Psoas muscle (tissue), 8 donors: ENCODE measurements at places on chromosomes 3 and 15. TPM values are rescaled to one million over a fixed set of nuclear protein-coding genes. Genes with fewer than 3 reads are reported as not detected.
A peak's percentile ranks its signal among the peaks of the same experiment; 100 is the strongest.

- no peak for DNase-seq
Observed at GRCh38 chr3:128281461-128282367, 128.4 kb downstream of the EEFSEC start.

The TMC3 gene
- not detected for total RNA-seq

The FETUB gene
- total RNA-seq = not detected

- DNase-seq = no peak
Observed at GRCh38 chr15:60626051-60626450, 147.1 kb upstream of the ICE2 start.

The CILP gene
- total RNA-seq = 18.1 TPM

GRCh38 chr15:69390575-69390974 lies 23.6 kb upstream of the KIF23 start:
- no peak for DNase-seq

The ARHGAP31 gene
- total RNA-seq = 7.7 TPM

DNA sequence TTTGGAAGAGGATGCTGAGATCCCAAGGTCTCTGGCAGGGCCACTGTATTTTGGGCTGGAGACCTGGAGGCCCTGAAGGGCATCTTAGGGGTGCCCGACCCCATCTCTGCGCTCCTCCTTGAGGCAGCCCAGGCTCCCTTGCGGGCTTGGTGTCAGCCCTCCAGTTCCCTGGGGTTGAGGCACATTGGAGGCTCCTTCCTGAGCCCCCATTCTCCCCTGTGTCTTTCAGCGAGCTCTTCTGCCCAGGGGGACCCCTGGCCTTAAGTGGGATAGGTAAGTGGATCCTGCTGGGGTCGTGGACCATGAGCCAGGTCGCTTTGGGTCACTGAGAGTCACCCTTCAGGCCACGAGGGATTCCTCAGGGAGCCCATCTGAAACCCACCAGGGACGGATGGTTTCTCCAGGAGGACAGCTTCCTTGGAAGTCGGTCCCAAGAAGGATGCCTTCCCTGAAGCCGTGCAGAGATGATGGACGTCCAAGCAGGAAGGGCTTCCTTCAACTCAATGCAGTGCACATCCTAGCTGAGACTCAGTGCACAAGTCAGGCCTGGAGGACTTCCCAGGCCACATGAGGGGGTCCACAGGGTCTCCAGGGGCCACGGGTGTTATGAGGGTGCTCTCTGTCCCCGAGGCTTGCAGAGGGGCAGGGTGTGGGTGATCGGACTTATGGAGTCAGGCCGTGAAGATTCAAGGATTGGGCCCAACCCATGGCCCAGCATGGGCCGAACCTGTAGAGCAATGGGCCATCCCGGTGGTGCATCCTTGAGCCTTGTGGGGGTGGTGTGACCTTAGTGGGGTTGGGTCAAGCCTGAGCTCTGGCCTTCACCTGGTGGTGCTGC lies 224.3 kb downstream of the SNRPN start:
- peak; percentile 2 for DNase-seq

DNA sequence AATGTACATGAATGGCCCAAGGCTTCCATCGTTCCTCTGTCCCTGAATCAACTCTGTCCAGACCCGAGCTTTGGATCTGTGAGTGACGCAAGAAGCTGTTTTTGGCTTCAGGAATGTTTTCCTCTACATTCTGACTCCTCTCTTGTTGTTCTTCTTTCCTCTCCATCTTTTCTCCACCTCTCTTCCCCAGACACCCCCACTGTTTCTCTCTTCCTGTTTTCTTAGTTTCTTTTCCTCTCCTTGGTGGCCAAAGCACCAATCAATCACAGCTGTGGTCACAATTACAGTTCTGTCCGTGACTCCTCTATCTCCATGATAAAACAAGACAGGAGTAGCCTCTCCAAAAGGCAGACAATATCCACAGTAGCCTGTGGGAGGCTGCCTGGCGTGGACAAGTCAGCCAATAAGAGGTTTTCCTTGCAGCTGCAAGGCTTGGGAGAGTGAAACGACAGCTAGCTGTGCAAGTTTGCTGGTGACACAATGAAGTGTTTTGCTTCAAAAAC lies 4.9 kb upstream of the TMEM212 start:
- DNase-seq = peak; percentile 34

DNA sequence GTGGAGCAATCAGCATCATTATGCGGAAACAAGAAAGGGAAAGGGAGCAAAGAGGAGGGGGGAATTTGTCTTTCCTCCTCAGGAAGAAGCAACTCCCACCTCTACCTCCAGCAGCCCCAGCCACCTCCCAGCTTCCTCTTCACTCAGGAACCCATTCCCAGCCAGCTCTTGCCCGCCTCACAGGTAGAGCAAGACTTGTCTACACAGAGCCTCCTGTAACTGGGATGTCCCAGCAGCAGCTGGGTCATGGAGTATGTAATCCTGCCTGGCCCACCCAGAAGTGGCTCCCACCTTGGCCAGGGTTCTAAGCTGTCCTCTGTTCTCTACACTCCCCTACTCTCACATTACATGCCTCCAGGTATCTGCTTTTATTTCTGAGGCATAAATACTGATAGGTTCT lies 14.0 kb downstream of the IGDCC3 start:
- no peak for DNase-seq

DNA sequence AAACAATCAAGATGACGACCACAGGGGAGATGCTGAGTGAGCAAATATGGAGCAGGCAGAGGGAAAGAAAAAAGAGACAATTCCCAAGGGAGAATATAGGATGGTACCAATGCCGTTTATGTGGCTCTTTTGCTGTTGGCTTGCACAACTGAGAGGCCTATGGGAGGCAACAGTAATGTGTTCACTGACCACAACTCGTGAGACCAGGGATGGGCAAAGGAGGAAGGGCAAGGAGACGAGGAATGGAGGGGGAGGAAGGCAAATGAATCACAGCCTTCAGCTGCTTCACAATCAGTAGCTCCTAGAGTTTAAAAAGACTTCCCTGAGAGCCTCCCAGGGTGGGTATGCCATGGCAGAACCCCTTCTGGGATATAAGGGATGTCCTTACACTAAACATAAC lies 131.5 kb downstream of the SLC9A9 start:
- no peak for DNase-seq

GRCh38 chr3:65776081-65776480 lies 262.6 kb downstream of the MAGI1 start:
- no peak for DNase-seq

DNA sequence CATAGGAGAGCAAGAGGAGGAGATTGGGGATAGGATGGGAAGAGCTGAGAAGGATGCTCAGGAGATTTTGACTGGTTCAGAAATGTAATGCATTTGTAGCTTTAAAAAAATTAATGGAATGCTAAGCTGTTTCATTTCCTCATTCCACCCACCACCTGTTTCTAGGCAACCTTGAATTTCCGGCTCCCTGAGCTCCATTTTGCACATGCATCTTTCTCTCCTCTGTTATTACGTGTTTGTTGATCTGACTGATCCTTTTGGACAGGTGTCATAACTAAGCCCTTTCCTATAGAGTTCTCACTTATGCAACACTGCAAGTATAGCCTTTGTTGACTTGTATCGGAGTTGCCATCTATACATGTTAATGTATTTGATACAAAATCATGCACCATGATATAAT lies 4.3 kb downstream of the TMPRSS7 start:
- DNase-seq = no peak

- DNase-seq = no peak
Observed at GRCh38 chr15:45457220-45457619, 65.3 kb downstream of the SLC30A4 start.

- DNase-seq = no peak
Observed at GRCh38 chr15:49093252-49094105, 47.2 kb upstream of the SECISBP2L start.

- DNase-seq = no peak
Observed at GRCh38 chr15:46778876-46779275, 938.4 kb upstream of the SEMA6D start.

GRCh38 chr15:64640146-64640871 lies 135.1 kb downstream of the RBPMS2 start:
- no peak for DNase-seq

GRCh38 chr3:116153174-116153573 lies 292.1 kb downstream of the LSAMP start:
- no peak for DNase-seq

The MYLK gene
- 5.4 TPM for total RNA-seq

- no peak for DNase-seq
Observed at GRCh38 chr3:42692667-42693529, 7.6 kb downstream of the KLHL40 start.

- DNase-seq = no peak
Observed at GRCh38 chr15:45790325-45790943, 155.6 kb downstream of the SQOR start.

- DNase-seq = no peak
Observed at GRCh38 chr3:16595778-16596177, 9.4 kb downstream of the DAZL start.

GRCh38 chr15:43771816-43772215 lies 5.0 kb downstream of the ELL3 start:
- DNase-seq = no peak

- DNase-seq = no peak
Observed at GRCh38 chr3:89072642-89073041, 34.8 kb upstream of the EPHA3 start.

- no peak for DNase-seq
Observed at GRCh38 chr15:66899555-66900350, 165.6 kb upstream of the SMAD3 start.

- no peak for DNase-seq
Observed at GRCh38 chr3:113222451-113223086, 11.2 kb downstream of the BOC start.

- DNase-seq = no peak
Observed at GRCh38 chr3:100852840-100853239, 140.4 kb downstream of the ABI3BP start.

The PLOD2 gene
- total RNA-seq = 9.1 TPM

DNA sequence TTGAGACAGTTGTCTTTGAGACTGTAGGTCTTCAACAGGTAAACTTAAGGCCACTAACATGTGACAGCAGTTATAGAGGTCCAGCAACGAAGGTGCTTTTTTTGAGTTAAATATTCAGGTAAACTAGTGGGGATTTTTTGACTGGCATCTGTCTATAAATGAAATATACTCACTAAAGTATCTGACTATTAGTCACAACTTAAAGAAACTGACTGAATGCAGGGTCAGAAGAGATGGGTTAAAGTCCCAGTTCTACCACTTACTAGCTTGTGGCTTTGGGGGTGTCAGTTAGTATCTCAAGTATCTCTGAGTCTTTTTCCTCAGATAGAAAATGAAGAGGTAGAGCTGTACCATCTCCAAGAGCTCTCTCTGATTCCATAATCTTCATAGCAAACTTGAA lies 18.0 kb downstream of the MIX23 start:
- DNase-seq = no peak

GRCh38 chr3:169311860-169312259 lies 351.7 kb downstream of the MECOM start:
- no peak for DNase-seq

DNA sequence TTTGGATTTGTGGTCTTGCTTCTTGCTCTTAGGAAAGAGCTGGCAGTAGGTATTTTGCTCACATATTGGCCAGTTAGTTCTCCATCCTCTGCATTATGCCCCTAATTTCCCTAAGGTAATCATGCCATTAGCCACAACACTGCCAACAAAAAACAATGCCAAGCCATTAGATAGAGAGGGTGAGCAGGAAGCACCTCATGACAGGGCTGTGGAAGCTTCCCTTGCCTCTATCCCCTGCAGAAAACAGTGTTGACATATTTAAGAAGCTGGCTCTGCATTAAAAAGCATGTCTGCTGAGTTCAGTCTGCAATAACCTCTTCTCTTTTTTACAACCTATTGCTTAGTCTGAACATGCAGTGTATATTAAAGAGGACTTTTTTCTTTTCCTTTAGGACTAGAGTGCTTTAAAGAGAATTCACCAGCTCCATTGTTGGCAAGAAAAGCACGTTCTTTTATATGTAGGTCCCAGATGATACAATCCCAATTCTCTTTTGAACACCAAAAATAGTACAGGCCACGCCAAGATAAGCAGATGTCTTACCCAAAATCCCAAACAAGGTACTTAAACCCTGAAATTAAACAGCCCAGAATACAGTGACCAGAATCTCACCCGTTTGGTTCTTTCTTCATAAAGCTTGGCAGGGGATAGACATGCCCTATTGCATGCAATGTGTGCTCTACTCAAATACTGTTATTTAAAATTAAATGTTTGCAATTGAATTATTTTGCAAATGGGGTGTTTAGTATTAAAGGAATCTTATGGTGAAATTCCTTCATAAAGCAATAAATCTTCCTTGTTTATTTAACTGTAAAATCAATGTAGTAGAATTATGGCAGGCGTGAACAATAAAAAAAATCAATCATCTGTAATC lies 93.7 kb upstream of the UBE3A start:
- DNase-seq = no peak

The ZNF80 gene
- total RNA-seq = not detected

DNA sequence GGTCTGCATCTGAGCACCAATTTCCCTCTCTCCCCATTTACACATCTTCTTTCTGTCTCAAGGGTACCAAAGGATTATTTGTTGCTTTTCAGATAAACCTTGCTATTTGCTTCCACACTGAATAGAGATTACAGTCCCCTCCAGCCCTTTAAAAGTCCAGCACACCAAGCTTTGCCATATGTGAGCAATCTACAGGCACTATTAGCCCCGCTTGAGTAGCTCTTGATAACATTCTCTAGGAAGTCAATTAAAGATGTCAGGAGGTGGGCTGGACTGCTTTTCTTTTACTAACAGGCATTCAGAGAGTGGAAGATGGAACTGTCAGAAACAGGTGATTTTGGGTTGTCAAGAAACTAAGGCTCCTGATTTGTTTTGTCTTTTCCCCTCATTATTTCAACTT lies 417.0 kb downstream of the ROBO2 start:
- DNase-seq = no peak

The GOLGA6D gene
- not detected for total RNA-seq

The SGO1 gene
- not detected for total RNA-seq

The SLC51A gene
- total RNA-seq = not detected

DNA sequence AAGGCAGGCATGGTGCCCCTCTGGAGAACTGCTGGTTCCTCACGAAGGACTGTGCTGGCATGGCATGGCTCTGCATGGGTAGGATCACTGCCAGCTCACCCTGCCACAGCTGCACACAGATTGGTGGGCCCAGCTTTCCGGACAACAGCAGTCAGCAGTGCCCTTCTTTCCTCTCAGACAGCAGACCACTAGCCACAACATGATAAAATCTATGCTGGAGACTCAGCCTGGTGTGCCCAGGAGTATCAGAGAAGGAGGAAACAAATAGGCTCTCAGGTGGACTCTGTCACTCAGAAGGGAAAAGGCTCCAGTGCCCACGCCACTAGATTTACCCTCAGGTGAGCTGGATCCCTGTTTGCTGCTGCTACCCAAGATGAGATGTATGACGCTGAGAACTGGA lies 4.9 kb downstream of the NMNAT3 start:
- DNase-seq = no peak

The SLC28A2 gene
- total RNA-seq = not detected
